ENCODE measurements at places on chromosomes 12 and 14. TPM values are rescaled to one million over a fixed set of nuclear protein-coding genes. Genes with fewer than 3 reads are reported as not detected.

Gene RTL1
- total RNA-seq: not detected

Gene C12orf57
- 217 TPM for total RNA-seq

Gene KRT73
- 0.42 TPM for total RNA-seq

Gene BCL11B
- total RNA-seq: 104 TPM

Gene ACOT4
- 1.9 TPM for total RNA-seq

Gene DAO
- total RNA-seq: not detected

Gene SCN8A
- 1.3 TPM for total RNA-seq

Data from activated naive CD8-positive, alpha-beta T cell treated with anti-CD3 and anti-CD28 coated beads, Interleukin-2, amount 10 ng/mL, durations not matched to agents 7 days and 5 days (primary cell).